ENCODE measurements at places on chromosomes 1 and 21.
A peak's percentile ranks its signal among the peaks of the same experiment; 100 is the strongest.

DNA sequence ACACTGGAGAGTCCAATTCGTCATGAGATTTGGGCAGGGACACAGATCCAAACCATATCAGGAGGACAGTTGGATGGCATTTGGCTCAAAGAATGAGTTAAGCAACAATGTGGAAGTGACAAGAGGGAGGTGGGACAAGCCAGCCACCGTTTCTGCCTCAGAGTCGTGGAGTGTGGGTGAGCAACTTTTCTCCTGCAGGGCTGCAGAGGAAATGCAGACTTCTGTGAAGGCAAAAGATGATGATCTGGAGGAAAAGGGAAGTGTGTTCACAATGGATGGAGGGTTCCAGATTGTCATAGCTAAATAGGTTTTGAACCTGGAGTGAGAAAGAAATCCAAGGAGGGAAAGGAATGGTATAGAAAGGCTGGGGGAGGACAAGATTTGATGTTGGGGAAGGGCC lies 16.4 kb upstream of the KANK4 start:
- DNase-seq: no peak

GRCh38 chr1:81305997-81306452 lies 494.7 kb upstream of the ADGRL2 start:
- DNase-seq: no peak

DNA sequence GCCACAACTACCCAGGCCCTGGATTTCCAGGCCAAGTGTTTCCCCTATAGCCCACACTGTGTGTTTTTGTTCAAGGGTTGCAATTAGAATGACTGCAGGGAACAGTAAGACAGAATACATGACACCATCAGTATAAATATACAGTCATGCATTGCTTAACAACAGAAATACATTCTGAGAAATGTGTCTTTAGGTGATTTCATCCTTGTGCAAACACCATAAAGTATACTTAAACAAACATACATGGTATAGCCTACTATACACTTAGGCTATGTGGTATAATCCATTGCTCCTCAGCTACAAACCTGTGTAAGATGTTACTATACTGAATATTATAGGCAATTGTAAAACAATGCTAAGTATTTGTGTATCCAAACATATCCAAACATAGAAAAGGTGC lies 7.5 kb upstream of the SLC44A5 start:
- DNase-seq: no peak

- no peak for DNase-seq
Measured at GRCh38 chr1:84390226-84390625, 8.1 kb upstream of the DNASE2B start.

DNA sequence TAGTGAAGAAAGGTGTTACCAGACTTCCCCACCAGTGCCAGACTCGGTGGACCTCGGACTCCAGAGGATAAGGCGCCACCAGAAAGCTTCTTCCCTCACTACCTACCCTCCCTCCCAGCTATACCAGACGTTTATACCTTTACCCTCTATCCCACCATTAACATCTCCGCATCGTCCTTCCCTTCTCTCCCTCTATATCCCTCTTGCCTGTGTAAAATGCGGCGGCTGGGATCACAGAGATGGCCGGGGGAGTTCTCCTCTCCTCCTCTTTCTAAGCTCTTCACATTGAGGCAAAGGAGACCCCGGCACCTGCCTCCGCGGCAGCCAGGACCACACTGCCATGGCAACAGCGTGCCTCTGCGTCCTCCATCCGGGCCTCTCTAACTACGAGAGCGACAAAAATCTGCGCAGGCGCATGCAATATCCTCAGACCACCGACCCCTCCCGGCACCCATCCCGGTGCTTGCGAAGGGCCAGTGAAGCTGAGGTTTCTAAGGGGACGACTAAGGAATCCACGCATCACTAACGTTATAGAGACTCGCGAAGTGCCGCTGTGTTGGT lies at the start of gene CCDC181:
Gene CCDC181 (minus strand): TSS at position 394 of the 561 bp plus-strand sequence. CDS start 2,547 bp downstream, outside the sequence.
- DNase-seq: peak; percentile 52

GRCh38 chr1:50783286-50783685 lies 176.8 kb downstream of the FAF1 start:
- DNase-seq: no peak

DNA sequence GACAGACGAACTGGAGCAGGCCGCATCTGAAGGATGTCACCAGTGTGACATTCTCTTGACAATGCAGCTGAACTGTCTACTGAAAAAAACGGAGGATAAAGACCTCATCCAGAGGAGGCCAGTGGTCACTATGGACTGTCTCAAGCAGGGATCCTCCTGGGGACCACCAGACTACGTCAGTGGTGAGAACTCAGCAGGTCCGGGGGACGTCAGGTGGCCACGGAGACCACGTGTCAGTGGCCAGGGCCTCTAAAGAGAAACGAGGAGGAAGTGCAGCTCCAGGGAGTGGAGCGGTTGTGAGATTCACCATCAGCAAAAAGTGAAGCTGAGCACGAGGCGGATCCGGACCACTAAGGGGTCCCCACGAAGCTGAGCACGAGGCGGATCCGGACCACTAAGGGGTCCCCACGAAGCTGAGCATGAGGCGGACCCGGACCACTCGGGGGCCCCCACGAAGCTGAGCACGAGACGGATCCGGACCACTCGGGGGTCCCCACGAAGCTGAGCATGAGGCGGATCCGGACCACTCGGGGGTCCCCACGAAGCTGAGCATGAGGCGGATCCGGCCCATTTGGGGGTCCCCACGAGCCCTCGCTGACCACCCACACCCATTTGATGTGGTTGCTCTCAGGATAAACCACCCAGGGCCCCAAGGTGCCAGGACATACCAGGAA lies 13.5 kb upstream of the TMEM240 start:
- no peak for DNase-seq

GRCh38 chr1:169586395-169587255 lies at the start of gene F5:
Gene F5, minus strand, starts transcription at chr1:169586481. Its CDS starts 95 bp downstream, at chr1:169586386.
- DNase-seq: peak; percentile 78

GRCh38 chr1:216705676-216706075 lies 17.6 kb downstream of the ESRRG start:
- DNase-seq: no peak

- DNase-seq: no peak
Measured at GRCh38 chr1:22371408-22371807, 80.2 kb upstream of the ZBTB40 start.

DNA sequence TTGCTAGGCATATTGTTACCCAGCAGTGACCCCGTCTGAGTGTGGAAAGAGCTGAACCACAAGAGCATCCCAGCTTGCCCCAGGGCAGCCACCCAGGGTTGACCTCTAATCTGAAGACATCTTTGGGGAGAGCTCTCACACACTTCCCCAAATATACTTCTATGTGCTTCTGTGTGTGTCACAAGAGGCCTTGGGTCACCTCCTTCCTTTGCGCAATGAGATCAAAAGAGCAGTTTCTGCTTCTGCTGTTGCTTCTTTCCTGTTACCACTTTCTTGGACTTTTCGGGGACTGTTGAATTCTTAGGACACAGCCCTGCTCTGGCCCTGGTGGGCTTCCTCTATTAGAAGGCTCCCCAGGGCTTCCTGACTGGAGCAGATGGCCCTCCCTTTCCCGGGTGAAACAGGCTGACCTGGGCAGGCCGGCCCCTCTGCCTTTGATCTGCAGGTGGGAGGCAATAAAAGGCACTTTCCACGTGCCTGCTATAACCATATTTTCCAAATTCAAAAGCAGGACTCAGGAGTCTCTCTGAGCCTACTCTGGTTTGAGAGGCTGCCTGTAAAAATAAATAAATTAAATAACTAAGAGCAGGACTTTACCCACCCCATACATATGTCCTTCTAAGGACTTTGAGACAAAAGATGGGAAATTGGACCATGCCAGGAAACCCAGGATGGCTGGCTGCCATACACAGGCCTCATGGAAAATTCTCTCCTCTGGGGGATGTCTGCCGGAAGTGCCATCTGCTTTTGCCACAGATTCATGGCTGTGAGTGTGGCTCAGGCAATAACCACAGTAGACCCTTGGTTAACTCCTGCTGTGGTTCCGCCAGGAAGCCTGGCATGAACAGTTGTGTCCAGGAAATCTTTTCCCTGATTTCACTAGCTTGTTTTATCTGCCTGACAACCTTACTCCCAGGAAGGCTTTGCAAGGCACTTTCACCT lies 28.3 kb upstream of the RCSD1 start:
- DNase-seq: peak; percentile 5

DNA sequence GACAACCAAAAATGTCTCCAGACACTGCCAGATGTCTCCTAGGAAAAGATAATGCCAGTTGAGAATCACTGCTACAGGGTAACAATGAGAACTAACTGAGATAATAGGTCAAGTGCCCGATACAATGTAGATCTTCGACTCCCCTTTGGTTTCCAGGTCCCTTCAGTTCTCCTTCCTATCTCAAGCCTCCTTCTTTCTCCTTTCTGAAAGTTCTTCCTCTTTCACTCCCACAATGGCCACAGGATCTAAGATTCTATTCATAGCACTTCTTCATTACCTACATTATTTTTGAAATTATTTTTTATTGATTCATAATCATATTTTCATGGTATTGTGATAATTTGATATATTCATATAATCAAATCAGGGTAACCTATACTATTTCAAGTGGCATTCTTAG lies 6.3 kb downstream of the PFDN2 start:
- DNase-seq: no peak

- DNase-seq: no peak
Measured at GRCh38 chr1:79603843-79604242, 597.3 kb upstream of the ADGRL4 start.

GRCh38 chr1:30911059-30911954 lies 2.7 kb upstream of the SDC3 start:
- peak; percentile 53 for DNase-seq

GRCh38 chr21:42735944-42736343 lies 82.5 kb downstream of the PDE9A start:
- no peak for DNase-seq

DNA sequence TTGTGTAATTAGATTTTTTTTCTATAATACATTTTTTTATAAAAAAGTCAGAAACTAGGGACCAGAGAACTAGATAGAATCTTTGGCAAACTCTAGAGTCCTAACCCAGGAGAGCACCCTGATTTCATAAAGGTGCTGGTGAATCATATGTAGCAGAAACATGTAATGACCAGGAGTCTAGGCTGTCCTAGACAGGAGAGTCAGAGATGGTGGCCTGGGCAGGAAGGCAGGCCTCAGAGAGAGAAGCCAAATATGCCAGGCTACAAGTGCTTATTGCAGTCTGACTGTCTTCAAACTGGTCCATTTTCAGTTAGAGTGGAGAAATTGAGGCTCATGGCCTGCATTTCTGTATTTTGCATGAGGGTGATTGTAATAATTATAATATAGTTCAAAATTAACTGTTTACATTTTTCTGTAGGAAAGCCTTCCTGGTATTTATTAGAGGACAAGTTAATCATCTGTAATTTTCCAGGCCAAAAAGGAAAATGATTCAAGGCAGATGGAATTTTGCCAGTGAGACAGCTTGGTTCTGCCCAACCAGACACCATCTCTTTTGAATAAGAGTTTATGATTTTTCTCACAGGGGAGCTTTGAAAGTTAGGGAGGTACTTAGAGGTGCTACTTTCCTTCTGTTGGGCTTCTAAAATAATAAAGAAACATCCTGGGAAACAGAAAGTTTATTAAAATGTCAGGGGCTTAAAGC lies 129.8 kb downstream of the S1PR1 start:
- no peak for DNase-seq

DNA sequence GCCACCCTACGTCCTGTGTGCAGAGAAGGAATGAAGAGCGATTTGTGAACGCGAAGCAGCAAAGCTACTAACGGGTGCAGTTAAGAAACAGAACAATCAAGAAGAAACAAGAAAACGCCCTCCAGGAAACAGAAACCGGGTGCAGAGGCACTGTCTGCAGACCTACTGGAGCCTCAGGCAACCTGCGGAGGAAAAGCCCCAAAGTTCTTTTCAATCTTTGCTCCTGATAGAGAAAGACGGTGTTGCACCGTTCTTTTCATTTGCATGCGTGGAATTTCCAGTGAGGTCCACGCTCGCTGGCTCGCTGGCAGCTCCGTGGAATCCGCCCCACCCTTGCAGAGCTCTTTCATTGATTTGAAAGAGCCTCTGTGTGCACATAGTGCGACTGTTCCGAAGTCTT lies 37.0 kb upstream of the PDE9A start:
- peak; percentile 27 for DNase-seq

DNA sequence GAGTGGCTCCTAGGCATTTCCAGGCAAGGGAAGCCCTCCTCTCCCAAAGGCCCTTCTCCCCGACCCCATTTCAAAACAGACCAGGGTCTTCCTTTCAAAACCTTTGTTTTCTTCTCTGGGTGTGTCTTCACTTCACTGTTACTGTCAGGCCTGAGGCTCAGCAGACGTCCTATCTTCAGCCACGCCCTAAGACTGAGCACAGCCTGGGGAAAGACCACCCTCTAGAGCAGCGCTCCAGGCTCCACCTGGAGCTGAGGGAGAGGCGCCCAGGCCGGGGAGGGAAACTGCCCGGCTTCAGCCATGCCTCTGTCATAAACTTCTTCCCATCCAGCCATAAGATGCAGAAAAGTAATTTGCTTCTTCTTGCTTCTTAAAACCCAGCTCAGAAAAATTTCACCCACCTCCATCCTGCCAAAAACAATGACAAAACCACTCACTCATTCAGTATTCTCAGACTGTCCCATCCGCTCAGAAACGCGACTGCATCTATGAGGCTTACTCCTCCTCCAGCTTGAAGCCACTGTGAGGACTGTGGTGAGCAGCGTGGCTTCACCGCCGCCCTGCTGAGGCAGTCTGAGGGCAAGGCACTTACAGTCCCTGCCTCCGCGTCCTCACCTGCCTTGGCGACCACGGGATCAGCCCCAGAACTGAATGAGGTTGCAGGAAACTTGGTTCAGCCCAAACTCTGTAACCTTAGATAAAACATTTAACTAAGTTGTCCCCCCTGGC lies 36.1 kb downstream of the VN1R5 start:
- DNase-seq: no peak

DNA sequence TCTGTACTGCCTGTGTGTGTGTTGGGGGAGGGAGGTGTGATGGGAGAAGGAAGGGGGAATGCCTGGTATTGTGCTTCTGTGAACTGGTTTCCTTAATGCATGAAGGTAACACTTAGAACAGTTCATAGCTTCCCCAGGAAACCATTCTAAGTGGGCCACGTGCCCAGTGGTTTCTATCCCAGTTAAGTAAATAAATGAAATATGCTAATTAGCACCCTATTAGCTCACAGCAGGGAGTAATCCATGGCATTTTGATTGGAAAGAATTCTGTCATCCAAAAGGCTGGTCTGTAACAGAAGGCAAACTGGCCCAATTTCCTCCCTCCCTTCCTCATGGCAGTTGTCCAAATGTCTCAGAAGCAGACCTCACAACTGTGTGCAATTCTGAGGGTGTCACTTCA lies 199.3 kb downstream of the TTLL7 start:
- no peak for DNase-seq

GRCh38 chr1:100927276-100927675 lies 31.4 kb downstream of the SLC30A7 start:
- DNase-seq: no peak

- DNase-seq: no peak
Measured at GRCh38 chr1:234756066-234756774, 146.2 kb upstream of the IRF2BP2 start.

- DNase-seq: no peak
Measured at GRCh38 chr21:30234643-30235042, 18.7 kb upstream of the CLDN8 start.

Measured in stimulated activated CD4-positive, alpha-beta T cell treated with anti-CD3 and anti-CD28 coated beads, Interleukin-4, amount 100 ng/mL, for 1 hour (primary cell).